Sigmoid colon (tissue), 7 donors: ENCODE measurements at places on chromosomes 11 and 22. TPM values are rescaled to one million over a fixed set of nuclear protein-coding genes. Genes with fewer than 3 reads are reported as not detected.

The GAB4 gene
- 3.2 TPM for total RNA-seq

DNA sequence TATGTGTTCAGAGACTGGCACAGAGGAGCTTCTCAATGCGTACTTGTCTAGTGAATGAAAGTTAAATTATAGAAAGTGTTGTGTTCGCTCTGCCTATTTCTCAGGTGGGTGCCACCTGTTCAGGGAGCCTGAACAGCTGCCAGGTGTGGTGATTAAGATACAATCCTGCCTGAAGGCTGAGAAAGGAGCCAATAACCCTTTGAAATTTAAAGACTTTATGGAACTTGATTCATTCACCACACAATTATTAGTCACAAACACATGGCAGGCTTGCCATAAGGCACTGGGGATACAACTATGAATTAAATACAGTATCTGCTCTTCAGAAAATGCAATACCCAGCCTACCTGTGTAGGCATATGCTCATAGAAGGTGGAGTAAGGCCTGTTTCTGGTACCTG is 92.9 kb upstream of the AMOTL1 start:
- H3K4me1 ChIP-seq: peaks cover 12% of the 10 kb centered on the region
- H3K27ac ChIP-seq: no peak overlapping the region
- no peaks in the 10 kb centered on the region for H3K36me3 ChIP-seq
- no peak for DNase-seq
- no peaks in the 10 kb centered on the region for H3K27me3 ChIP-seq

GRCh38 chr11:102268985-102269470 is 48.3 kb upstream of the BIRC3 start:
- no peak for DNase-seq
- H3K27me3 ChIP-seq: no peaks in the 10 kb centered on the region
- H3K4me3 ChIP-seq: peak overlapping the region; percentile 41
- H3K4me1 ChIP-seq: peaks cover 16% of the 10 kb centered on the region
- H3K36me3 ChIP-seq: no peaks in the 10 kb centered on the region
- no peak overlapping the region for H3K27ac ChIP-seq

GRCh38 chr22:29122041-29122440 is 49.2 kb downstream of the KREMEN1 start:
- DNase-seq: no peak
- H3K4me3 ChIP-seq: no peak overlapping the region
- H3K36me3 ChIP-seq: no peaks in the 10 kb centered on the region
- no peaks in the 10 kb centered on the region for H3K27me3 ChIP-seq

DNA sequence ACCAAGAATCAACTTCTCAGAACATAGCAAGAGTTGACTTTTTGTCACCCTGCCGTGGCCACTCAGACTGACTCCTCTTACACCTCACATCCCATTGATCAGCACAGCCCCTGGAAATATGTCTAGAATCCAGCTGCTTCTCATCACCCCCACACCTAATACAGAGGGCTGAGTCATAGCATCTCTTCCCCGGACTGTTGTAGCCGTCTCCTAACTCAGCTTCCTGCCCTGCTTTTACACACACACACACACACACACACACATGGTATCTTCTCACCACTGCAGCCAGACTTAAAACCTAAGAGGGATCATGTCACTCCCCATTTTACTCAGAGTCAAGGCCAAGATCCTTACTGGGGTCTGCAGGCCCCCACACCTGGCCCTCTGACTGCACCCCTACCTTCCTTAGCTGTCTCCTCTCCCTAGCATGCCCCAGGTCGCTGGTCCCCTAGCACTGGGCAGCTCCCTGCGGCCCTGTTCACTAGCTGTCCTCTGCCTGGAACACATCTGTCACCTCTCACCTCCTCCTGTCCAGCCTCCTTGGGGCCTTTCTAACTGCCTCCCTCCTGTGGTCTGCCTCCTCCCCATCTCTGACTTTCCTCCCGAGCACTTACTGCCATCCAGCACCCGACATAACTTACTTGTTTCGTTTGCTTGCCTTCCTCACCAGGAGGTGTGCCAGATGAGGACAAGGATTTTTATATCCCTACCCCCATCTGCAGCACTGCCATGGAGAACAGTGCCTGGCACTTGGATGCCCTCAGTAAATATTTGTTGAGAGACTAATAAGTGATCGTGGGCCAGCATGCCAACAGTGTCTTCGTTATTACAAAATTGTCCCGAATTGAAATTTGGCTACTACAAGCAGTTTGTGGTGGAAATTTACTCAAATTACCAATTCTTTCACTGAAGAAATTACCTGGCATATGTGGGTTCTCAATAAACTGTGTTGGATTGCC is 61.9 kb downstream of the BMAL1 start:
- H3K4me3 ChIP-seq: no peak overlapping the region
- H3K36me3 ChIP-seq: no peaks in the 10 kb centered on the region
- no peak for DNase-seq
- no peak overlapping the region for H3K27ac ChIP-seq
- H3K27me3 ChIP-seq: no peaks in the 10 kb centered on the region
- peaks cover 24% of the 10 kb centered on the region for H3K4me1 ChIP-seq

The YPEL4 gene
- total RNA-seq: 4.4 TPM

The TEX54 gene
- not detected for total RNA-seq

DNA sequence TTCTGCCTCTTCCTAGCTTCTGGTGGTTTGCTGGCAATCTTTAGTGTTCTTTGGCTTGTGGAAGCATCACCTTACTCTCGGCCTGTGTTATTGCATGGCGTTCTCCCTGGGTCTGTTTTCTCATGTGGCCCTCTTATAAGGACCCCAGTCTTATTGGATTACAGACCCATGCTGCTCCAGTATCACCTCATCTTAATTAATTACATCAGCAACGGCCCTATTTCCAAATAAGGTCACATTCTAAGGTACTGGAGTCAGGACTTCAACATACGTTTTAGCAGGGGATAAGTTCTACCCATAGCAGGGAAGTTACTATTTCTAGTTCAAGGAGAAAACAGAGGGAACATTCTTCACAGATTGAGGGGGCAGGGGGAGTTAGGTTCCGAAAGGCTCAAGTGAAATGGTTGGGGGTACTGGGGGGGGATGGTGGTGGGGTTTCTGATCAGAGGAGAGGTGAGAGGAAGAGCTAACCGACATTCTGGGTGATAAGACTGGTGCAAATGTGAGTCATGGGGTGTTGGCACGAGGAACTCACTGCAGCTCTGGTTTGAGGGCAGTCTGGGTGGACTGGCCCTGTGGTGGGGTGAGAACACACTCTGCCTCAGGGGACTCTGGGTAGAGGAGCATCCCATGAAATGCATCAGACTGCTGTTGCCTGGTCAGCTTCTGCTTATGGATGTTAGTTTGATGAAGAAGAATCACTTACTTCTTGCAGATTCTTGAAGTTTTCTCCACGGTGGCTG is 51.5 kb upstream of the ZBED5 start:
- H3K4me1 ChIP-seq: no peaks in the 10 kb centered on the region
- H3K27ac ChIP-seq: no peak overlapping the region
- no peak for DNase-seq
- H3K4me3 ChIP-seq: no peak overlapping the region
- no peaks in the 10 kb centered on the region for H3K27me3 ChIP-seq

- H3K36me3 ChIP-seq: no peaks in the 10 kb centered on the region
- no peak overlapping the region for H3K4me3 ChIP-seq
- H3K27me3 ChIP-seq: no peaks in the 10 kb centered on the region
- peaks cover 42% of the 10 kb centered on the region for H3K4me1 ChIP-seq
Observed at GRCh38 chr22:40237788-40238424, 60.2 kb downstream of the TNRC6B start.

The C11orf97 gene
- not detected for total RNA-seq

DNA sequence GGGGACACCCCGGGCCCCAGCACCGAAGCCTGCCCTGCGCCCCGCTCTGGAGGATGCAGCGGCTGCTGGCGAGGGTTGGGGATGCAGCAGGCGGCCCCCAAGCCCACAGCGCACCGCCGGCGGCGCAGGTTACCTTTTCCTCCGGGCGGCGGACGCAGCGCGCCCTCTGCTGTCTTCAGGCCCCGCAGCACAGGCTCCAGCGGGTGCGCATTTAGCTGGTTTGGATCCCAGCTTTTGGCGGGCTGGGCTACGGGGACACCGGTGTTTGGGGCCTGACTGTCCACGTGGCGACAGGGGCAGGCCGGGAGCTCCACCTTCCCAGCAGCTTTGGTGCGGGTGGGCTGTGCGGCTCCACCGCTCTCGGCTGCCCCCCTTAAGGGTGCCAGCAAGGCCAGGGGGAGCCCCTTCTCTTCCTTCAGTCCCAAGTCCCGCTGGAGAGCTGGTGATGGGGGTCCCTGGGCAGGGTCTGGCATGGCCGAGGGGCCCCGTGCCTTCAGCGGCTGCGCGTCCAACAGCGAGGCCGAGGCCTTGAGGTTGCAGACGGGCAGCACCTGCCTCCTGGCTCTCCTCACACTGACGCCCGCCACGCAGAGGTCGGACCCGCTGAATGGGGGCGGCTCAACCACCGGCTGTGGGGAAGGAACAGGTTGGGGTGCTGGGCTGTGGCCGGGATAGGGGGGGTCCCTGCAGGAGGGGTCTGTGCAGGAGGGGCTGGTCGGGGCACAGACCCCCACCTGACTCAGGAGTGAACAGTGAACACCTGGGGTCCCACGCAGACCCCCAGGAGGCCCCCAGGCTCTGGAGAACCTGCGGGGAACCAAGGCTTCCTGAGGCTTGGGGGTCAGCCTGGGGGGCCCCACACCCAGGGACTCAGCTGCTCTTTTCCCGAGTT is 18.0 kb upstream of the IL17REL start:
- H3K27me3 ChIP-seq: peaks cover 55% of the 10 kb centered on the region
- peak; percentile 84 for DNase-seq
- no peak overlapping the region for H3K4me3 ChIP-seq

The PGA5 gene
- total RNA-seq: not detected

DNA sequence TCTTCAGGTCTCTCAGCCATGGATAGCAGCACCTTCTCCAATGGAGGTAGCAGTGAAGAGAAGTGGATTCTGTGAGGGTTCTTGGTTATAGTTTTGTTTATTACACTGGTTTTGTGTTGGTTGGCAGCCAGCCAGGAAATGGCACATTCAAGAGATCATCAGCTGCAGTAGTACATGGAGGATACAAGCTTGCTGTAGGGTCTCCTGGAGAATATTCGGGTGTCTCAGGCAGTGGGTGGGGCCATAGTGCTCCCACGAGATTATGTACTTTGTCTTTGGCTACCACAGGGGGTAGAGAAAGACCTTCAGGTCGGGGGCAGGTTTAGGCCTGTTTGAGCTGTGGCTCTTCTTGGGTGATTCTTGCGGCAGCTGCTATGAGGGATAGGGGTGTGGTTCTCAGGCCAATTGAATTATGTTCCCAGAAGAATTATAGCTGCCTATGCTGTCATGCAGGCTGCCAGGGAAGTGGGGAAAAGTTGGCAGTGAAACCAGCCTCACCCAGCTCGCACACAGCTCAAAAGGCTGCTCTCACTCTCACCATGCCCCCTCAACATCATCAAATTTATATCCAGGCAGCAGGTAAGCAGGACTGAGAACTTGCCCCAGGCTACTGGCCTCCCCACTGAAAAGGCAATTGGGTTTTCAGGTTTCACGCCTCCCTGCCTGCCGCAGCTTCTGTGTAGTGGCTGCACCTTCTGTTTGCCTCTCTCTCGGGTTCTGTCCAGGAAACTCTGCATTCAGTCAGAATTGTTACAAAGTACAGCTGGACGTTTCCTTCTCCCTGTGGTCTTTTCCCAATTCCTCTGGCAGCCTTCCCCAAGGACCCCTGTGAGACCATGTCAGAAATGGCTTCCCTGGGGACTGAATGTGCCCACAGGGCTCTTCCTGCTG is 435.5 kb downstream of the LUZP2 start:
- no peaks in the 10 kb centered on the region for H3K4me1 ChIP-seq
- DNase-seq: no peak
- H3K4me3 ChIP-seq: no peak overlapping the region
- no peaks in the 10 kb centered on the region for H3K36me3 ChIP-seq

The MFRP gene
- total RNA-seq: 0.14 TPM
